ENCODE measurements at places on chromosomes 16 and 17.
A peak's percentile ranks its signal among the peaks of the same experiment; 100 is the strongest.

- no peak for DNase-seq
Observed at GRCh38 chr16:87658564-87659225, 56.4 kb downstream of the JPH3 start.

GRCh38 chr17:43832976-43833829 lies at the start of gene MPP3:
Gene MPP3 (minus strand): TSS chr17:43833146. CDS start chr17:43831906, 1,240 bp downstream.
- peak; percentile 65 for DNase-seq

- DNase-seq = no peak
Observed at GRCh38 chr17:9935408-9935807, 30.3 kb upstream of the RCVRN start.

GRCh38 chr17:82900741-82901140 lies 60.9 kb upstream of the ZNF750 start:
- no peak for DNase-seq

DNA sequence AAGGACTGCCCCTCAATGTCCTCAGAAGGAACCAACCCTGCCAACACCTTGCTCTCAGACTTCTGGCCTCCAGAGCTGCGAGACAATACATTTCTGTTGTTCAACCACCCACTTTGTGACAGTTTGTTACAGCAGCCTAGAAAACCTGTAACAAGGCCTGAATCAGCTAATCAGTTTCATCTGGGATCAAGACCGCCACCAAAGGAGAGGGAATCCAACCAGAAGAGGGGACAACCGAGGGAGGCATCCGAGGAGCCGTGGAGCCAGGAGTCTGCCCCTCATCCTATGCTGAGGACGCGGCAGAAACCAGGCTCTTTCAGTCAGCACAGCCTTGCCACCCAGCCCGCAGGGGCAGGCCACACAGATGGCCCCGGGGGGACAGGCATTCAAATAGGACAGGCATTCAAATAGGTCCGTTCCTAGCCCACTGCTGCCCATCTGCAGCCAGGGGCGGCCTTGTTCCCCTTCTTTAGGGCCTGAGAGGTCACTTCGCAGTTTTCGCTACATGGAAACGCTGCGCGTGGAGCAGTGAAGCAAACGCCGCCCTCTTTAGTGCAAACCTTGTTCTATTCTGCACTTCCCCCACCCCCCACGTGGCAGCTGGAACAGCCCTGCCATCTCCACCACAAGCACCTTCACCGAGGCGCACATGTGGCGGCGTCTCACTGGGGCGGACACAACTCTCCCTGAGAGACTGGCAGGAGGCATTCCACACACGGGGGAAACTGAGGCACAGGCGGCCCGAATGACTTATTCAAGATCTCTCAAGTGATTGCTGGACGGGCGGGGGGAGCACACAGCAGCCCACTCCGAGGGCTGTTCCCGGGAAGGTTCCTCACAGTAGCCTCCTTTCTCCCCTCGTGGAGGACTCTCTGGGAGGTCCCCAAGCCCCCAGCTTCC lies 26.7 kb downstream of the FA2H start:
- DNase-seq = no peak

DNA sequence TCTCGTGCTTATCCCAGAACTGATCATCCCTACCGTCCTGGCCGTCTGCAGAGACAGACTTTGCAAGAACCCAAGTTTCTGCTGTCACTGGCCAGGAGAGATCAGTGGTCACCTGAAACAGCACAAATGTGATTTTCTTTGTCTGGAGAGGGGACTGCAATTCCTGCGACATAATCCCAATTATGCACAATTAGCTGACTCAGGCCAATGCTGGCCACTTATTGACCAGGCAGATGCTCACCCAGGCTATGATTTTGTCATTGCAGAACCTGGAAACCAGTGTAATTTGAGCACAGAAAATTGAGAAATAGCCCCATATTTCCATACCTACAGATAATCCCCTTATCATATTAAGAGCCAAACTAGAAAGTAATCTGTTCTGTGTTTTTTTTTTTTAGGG lies 34.7 kb downstream of the SALL1 start:
- no peak for DNase-seq

DNA sequence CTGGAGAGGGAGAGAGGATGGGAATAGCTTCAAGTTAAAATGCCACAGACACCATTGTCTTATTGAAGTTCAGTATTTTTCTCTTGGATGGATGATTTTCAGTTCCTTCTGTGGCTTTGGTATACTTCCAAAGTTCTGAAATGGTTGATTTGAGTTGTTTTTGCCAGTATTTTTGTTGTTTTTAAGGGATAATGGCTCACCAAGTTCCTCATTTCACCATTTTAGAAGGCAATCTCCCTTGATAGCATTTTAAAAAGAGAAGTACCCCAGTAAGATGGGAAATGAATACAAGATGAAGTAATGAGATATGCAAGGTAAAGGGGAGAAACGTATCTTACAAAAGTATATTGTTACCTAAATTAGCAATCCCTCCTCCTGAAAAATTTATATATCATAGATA lies 18.5 kb upstream of the SPDYE4 start:
- no peak for DNase-seq

- peak; percentile 52 for DNase-seq
Observed at GRCh38 chr17:37770631-37771518, 26.0 kb upstream of the HNF1B start.

DNA sequence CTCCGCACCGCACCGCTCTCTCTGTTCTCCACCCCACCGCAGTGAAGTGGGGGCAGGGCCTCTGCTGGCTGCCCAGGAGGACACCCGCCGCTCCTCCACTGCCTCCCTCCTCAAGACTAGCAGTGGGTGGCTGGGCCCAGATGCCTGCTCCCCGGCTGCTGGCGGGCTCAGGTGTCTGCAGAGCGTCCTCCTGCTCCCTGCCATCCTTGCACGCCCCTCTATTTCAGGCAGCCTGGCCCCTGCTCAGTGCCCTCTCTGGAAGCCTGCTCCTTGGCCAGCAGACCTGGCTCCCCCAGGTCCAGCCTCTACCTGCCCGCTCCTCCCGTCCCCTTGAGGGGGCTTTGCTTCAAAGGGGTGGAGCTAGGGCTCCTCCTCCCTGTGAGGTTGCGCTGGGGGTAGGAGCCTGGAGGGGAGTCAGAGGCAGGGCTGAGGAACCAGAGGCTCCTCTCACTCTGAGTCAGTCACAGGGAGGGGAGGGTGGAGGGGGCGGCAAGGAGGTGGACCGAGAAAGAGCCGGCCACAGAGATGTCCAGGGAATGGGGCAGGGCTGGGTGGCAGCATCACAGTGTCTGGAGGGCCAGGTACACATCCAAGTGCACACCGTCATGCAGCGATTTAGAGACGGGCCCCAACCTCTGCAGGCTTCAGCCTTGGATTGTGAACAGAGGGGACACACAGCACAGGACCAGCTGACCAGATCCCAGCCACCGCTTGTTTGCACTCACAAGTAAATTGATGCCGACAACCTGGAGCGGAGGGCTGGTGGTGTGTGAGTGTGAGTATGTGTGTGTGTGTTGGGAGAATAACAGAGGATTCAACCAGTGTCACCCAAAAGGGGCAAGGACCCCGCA lies 9.8 kb upstream of the TMEM92 start:
- DNase-seq = no peak

GRCh38 chr16:8905168-8905762 lies 23.1 kb downstream of the LITAFD start:
- DNase-seq = no peak

- no peak for DNase-seq
Observed at GRCh38 chr16:4814542-4815173, 12.2 kb upstream of the ROGDI start.

DNA sequence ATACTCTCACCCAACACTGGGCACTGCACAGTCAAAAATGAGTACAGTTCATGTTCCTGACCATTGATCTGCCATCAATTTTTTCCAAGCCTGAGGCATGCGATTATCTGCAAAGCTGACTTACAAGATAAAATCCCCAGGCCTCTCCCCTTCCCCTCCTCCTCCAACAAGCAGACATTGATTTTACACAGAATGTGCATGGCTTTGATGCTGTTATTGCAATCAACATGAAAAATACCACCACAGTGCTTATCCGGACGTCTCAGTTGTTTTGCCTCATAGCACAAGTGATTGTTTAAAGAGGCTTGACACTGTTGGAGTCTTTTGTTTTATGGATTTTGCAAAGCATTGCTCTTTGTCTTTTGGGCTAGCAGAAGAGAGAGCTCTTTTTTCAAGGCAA lies 163.8 kb downstream of the TOX3 start:
- DNase-seq = no peak

DNA sequence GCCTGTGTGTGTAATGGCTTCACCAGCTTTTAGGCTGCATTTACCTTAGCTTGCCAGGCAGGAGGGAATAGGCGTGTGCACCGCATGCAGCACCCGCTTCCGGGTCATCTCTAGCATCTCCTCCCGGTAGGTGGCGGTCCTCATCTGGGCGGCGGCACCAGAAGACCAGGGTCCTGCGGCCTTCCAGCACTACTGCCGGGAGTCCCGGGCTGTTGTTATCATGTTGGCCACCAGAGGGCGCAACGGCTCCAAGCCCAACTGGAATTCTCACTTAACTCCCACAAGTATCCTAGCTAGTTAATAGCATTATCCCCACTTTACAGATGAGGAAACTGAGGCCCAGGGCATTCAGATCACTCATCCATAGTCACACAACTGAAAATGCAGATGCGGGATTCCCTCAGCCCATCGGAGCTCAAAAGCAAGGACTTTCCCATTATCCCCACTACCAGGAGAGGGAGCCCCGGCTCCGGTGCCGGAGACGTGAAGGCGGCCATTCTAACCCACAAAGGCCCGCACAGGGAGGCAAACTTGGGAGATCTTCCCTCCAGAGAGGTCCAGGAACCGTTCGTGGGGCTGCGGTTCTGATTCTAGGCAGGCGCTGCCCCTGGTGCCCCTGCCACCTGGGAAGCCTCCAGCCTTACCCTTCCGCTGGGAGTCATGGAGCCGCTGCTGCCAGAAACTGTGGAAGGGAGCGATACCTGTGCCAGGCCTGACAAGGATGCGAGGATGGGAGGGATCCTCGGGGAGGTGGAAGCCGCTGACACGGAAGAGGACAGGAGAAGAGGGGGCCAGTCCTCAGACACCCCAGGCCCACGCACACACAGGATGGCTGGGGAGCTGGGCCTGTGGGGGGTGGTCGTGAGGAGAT lies 23.9 kb downstream of the LGALS9 start:
- DNase-seq = peak; percentile 54

- DNase-seq = no peak
Observed at GRCh38 chr17:20097330-20097729, 88.2 kb downstream of the SPECC1 start.

DNA sequence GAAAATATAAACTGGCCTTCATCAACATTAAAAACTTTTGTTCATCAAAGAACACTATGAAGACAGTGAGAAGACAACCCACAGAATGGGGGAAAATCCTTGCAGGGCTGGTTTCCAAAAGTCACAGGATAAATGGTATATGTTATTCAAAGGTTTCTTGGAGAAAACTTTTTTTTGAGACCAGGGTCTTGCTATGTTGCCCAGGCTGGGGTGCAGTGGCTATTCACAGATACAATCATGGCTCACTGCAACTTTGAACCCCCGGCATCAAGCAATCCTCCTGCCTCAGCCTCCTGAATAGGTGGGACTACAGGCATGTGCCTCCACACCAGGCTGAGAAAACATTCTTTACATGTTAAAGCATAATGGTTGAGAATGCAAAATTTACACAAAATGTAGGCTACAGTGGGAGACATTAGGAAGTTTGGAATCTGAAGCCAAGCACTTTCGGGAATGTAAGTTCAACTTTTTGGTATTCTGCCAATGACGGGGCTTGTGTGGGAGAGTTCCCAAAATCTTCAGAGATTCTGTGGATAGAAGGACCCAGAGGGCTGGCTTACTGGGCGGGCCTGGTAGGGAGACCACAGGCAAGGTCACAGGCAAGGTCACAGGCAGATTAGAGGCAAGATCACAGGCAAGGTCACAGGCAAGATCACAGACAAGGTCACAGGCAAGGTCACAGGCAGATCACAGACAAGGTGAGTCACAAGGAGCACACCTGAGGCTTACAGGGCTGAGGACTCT lies 24.2 kb upstream of the ATP2A3 start:
- no peak for DNase-seq

- no peak for DNase-seq
Observed at GRCh38 chr17:67026341-67026740, 18.0 kb upstream of the CACNG1 start.

DNA sequence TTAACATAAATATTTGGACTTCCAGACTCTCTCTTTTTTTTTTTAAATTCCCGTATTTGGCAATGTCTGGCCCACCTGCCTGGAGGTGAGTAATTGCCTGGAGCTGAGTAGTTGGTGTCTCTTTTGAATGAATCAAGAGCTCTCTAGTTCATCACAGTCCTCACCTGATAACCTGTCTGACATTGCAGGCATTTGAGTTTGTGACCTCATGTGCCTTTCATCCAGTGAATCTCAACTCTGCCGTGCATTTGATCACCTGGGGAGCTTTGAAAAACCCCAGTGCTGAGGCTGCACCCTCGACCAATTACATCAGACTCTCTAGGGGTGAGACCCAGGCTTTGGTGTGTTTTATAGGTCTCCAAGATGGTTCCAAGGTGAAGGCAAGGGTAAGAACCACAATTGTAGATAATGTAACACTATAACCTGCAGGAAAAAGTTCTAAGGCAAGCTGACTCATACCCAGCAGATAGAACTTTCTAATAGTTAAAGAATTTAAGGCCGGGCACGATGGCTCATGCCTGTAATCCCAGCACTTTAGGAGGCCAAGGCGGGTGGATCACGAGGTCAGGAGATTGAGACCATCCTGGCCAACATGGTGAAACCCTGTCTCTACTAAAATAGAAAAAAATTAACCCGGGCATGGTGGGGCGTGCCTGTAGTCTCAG lies 24.5 kb upstream of the HS3ST2 start:
- DNase-seq = no peak

- no peak for DNase-seq
Observed at GRCh38 chr17:66531851-66532295, 229.5 kb downstream of the PRKCA start.

GRCh38 chr17:15513856-15514459 lies 46.5 kb upstream of the CDRT4 start:
- no peak for DNase-seq

GRCh38 chr17:38980490-38981217 lies 13.5 kb upstream of the FBXO47 start:
- no peak for DNase-seq

- no peak for DNase-seq
Observed at GRCh38 chr16:13426269-13426668, 493.7 kb upstream of the ERCC4 start.

- DNase-seq = no peak
Observed at GRCh38 chr17:6797718-6798351, 21.8 kb downstream of the FBXO39 start.

- DNase-seq = no peak
Observed at GRCh38 chr17:19752216-19753050, 4.3 kb upstream of the ALDH3A1 start.

- no peak for DNase-seq
Observed at GRCh38 chr16:80802138-80802537, 2.3 kb downstream of the CDYL2 start.

GRCh38 chr17:82151106-82151957 lies 53.3 kb upstream of the FASN start:
- DNase-seq = no peak

- DNase-seq = no peak
Observed at GRCh38 chr17:35345926-35346771, 27.3 kb downstream of the SLFN11 start.

DNA sequence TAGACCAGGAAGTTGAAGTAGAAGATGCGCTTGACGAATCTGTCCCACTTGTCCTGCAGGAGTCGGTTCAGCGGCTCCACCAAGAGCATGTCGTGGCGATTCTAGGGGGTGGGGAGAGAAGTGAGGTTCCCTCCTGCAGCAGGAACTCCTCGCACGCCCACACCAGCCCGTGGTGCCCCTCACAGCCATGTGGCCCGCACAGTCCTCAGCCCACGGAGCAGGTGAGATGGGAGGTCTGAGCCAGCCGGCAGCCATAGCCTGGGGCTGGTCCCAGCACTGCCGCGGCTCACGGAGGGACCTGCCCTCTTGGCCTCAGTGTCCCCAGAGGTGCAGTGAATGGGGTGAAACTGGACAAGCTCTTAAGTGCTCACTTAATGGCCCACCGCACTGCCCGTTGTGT lies 23.4 kb downstream of the TRPV1 start:
- DNase-seq = no peak

All from COLO829 (cell line).